ENCODE measurements at places on chromosomes 11 and 22. TPM values are rescaled to one million over a fixed set of nuclear protein-coding genes. Genes with fewer than 3 reads are reported as not detected.

GRCh38 chr11:118010738-118011461 lies 24.7 kb downstream of the IL10RA start:
- peaks cover 80% of the 10 kb centered on the region for H3K4me1 ChIP-seq
- no peaks in the 10 kb centered on the region for H3K27me3 ChIP-seq
- DNase-seq, result peak; percentile 87
- H3K4me3 ChIP-seq, result no peak overlapping the region
- H3K36me3 ChIP-seq, result no peaks in the 10 kb centered on the region

The TUBA8 gene
- polyA plus RNA-seq, result 2.2 TPM

DNA sequence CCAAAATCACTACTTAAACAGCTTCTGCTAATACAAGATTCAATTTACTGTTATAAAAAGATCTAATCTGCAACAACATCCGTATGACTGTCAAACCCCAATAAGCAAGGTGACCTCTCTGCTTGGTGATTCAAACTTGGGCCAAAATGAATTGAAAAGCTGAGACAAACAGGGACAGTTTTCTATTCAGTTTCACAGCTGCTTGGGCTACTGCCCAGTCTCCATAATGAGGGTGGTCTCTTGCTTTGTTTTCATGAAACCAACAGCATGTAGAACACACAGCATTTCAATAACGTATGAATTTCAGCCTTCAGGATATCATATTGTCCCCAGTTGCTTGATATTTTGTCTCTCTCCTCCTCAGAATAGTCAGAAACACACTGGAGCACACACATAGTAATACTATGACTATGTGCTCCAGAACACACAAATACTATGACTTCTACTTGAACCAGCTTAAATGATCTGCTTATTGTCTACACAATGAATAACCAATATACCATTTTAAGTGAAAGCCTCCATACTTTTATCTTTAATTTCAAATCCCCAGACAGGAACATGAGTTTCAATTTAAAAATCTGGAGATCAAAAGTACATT lies 285.0 kb downstream of the TTC28 start:
- no peak overlapping the region for H3K4me3 ChIP-seq
- no peaks in the 10 kb centered on the region for H3K36me3 ChIP-seq
- DNase-seq, result peak; percentile 37
- H3K4me1 ChIP-seq, result peaks cover 12% of the 10 kb centered on the region
- H3K27ac ChIP-seq, result no peak overlapping the region

- no peak overlapping the region for H3K27ac ChIP-seq
- H3K27me3 ChIP-seq, result no peaks in the 10 kb centered on the region
- H3K4me3 ChIP-seq, result no peak overlapping the region
- no peaks in the 10 kb centered on the region for H3K36me3 ChIP-seq
- H3K4me1 ChIP-seq, result no peaks in the 10 kb centered on the region
Observed at GRCh38 chr11:30446520-30446919, 123.6 kb downstream of the ARL14EP start.

- peaks cover 6% of the 10 kb centered on the region for H3K4me1 ChIP-seq
- H3K4me3 ChIP-seq, result no peak overlapping the region
- H3K36me3 ChIP-seq, result no peaks in the 10 kb centered on the region
Observed at GRCh38 chr11:132126973-132127899, 756.8 kb downstream of the NTM start.

DNA sequence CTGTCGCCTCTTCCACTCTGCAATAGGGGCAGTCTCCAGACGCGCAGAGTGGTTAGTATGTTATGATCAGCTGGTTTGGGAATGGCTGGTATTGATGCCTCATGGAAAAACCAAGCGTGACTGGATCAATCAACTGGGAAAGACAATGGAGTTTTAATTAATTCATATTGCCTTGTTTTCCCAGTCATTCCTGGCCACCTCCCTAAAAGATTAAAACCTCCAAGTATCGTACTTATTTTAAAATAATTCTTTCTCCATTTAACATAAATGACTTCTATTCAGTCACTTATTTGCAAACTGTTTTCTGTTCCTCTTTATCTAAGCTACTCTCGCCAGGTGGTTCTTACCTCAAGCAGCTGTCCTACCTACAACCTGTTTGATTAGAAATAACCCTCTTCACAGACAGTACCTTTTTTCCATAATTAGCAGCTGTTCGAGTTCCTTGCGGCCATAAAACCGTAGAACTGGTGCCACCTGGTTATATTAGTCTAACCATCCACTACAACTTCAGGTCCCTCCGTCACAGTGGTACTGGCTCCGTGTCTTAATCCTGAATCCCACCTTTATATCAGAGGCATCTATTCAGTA lies 898 bp downstream of the ZNF215 start:
- no peak overlapping the region for H3K27ac ChIP-seq
- H3K36me3 ChIP-seq, result no peaks in the 10 kb centered on the region
- H3K4me1 ChIP-seq, result peaks cover 5% of the 10 kb centered on the region
- H3K27me3 ChIP-seq, result no peaks in the 10 kb centered on the region
- no peak for DNase-seq
- H3K4me3 ChIP-seq, result peak overlapping the region; percentile 45

The DUSP8 gene
- 1.8 TPM for polyA plus RNA-seq

The BCR gene
- 47.4 TPM for polyA plus RNA-seq

GRCh38 chr22:39041908-39042307 lies 1.2 kb downstream of the APOBEC3F start:
- peak overlapping the region; percentile 57 for H3K4me3 ChIP-seq
- no peaks in the 10 kb centered on the region for H3K27me3 ChIP-seq
- H3K4me1 ChIP-seq, result peaks cover 9% of the 10 kb centered on the region
- H3K27ac ChIP-seq, result peak overlapping the region; percentile 86
- peak; percentile 64 for DNase-seq
- peaks cover 13% of the 10 kb centered on the region for H3K36me3 ChIP-seq
